ENCODE measurements at places on chromosomes 12 and 14. TPM values are rescaled to one million over a fixed set of nuclear protein-coding genes. Genes with fewer than 3 reads are reported as not detected.

The CD69 gene
- total RNA-seq = 18.4 TPM

DNA sequence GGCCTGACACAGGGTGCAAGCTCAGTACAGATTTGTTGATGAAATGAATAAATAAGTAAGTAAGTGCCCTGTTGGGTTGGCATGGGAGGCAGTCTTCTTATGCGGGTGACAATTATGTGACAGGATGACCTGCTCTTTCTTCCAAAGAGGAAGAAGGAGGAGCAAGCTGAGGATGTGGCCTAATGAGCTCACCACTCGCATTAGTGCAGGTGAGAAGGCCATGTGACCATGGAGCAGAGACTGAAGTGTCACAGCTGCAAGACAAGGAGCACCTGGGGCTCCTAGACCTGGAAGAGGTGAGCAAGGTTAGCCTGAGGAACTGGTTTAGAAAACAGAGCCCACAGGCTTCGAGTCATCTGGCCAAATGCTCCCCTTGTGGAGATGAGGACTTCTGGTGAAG is 34.9 kb downstream of the LRTM2 start:
- no peak for DNase-seq

GRCh38 chr14:32678088-32678487 is 260.6 kb upstream of the NPAS3 start:
- no peak for DNase-seq

DNA sequence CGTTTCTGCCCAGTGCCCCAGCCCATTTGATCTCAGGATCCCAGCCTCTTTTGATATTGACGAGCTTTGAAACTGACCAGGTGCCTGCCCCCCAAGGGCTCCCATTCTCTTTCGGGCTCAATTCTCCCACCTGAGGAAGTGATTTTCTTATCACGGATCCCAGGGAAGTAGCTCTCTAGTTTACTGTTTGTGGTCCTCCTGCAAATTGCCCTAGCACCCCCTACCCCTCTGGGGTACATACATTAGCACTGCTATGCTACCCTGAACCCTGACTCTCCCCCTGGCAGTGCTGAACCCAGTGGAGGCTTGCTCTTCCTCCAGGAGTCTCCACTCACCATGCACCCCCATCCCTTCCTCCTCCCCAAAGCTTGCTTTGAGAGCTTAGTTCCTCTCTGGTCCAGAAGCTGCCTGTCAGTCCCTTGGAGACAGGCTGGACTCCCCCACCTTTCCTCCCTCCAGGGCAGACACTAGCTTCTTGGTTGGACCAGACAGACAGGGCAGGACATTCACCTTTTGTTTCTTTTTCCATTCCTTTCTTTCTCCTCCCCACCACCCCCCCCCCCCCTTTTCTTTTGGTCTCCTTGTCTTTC is 4.4 kb upstream of the TBX3 start:
- DNase-seq = no peak

DNA sequence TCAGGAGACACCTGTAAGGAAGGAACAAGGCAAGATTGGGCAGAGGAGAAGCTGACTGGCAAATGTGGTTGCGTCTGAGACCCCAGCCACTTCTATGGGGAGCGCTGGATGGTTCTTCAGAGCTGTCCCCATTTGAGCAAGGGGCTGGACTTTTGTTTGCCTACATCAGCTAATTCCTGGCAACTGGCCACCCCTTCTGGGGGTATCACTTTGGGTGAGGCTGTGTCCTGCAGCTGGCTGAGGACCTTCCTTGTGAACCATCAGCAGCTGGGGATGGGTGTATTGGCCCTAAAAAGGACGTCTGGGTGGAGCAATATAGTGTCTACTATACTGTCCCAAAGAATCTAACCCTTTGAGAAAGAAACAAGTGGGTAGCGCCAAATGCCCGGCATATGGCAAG is 23.6 kb downstream of the PPFIBP1 start:
- DNase-seq = no peak

Measured in mucosa of gallbladder (tissue), 1 donor.